ENCODE measurements at places on chromosomes 4 and X. TPM values are rescaled to one million over a fixed set of nuclear protein-coding genes. Genes with fewer than 3 reads are reported as not detected.

Gene TEX13D
- not detected for total RNA-seq

DNA sequence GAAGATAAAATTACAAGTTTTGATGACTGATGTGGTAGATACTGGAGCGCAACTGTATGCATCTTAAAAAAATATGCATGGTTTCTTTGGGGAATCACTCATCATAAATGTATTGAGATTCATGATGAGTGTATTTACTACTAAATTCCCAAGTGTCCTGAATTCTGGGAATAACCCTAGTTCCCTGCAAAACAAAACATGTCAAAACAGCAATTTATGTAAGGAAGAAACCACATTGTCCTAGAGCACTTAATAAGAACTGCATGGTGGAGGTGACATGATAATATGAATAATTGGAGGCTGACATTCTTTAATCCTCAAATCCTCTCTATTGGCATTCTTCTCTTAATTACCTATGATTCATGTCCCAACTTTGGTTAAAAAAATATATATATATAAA is 1804.7 kb downstream of the STIM2 start:
- H3K4me3 ChIP-seq, result no peak overlapping the region
- no peaks in the 10 kb centered on the region for H3K4me1 ChIP-seq
- no peaks in the 10 kb centered on the region for H3K36me3 ChIP-seq
- no peak for DNase-seq
- H3K27me3 ChIP-seq, result no peaks in the 10 kb centered on the region

DNA sequence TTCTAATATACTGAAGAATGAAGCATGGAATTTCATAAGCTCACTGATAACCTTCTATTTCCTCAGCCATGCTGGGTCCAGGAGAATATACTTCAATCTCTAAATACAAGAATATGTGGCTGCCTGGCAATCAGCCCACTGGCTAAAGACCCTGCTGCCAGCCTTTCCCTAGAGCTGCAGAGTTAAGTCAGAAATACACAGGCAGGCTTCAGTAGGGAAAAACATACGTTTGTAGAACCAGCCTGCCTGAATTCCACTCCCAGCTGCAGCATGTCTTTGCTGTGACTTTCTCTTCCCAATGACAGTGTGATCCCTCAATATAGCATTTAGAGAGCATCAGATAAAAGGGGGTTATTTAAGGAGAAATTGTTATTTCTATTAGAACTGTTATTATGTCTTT is 289.1 kb downstream of the PCDH19 start:
- H3K27ac ChIP-seq, result no peak overlapping the region
- no peak overlapping the region for H3K4me3 ChIP-seq
- H3K27me3 ChIP-seq, result no peaks in the 10 kb centered on the region
- no peaks in the 10 kb centered on the region for H3K36me3 ChIP-seq

Gene SPANXB1
- not detected for total RNA-seq

DNA sequence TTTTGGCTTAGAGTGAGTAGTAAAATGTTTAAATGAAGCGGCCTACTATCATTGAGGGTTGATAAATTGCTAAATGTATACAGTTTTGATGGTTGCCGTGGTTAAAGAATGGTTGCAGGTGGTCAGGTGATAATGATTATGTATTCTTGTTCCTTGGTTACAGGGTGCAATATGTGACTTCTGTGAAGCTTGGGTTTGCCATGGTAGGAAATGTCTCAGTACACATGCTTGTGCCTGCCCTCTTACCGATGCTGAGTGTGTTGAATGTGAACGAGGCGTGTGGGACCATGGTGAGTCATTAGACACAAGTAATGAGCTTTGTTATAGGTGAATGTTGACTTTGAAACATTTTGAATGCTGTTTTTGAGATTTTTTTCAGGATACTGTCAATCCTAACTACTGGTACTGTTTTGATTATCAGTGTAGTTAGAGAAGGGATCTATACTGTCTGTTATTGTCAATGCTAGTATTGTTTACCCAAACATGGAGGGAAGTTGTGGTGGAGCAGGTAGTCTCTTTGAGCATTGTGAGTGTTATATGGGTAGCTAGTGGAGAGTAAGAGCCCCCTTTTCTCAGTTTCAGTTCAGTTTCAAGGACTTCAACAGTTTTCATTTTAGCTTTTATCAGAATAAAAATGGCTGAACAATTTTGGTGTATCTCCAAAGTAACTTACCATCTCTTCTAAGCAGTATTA is 8.9 kb downstream of the ZNF330 start:
- H3K27ac ChIP-seq, result no peak overlapping the region
- peaks cover under 1% of the 10 kb centered on the region for H3K4me1 ChIP-seq
- H3K36me3 ChIP-seq, result peaks cover 6% of the 10 kb centered on the region
- H3K4me3 ChIP-seq, result no peak overlapping the region
- H3K27me3 ChIP-seq, result no peaks in the 10 kb centered on the region
- no peak for DNase-seq

DNA sequence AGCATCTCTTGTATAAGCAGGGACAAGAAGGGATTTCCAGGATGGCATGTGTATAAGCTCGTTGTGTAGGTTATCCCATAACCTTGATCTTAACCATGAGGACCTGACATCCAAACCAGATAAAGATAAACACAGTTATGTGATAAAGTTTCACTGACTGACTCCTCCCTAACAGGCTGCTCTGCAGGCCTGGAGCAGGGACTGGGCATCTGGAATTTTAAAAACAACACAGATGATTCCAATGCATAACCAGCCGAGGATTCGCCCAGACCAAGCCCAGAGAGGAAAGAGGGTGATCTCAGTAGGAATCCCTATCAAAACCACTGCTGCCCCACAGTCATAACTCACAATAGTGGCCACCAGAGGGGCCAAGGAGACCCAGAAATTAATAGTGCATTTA is 22.7 kb downstream of the KLF3 start:
- H3K36me3 ChIP-seq, result peaks cover 49% of the 10 kb centered on the region
- no peak overlapping the region for H3K27ac ChIP-seq

DNA sequence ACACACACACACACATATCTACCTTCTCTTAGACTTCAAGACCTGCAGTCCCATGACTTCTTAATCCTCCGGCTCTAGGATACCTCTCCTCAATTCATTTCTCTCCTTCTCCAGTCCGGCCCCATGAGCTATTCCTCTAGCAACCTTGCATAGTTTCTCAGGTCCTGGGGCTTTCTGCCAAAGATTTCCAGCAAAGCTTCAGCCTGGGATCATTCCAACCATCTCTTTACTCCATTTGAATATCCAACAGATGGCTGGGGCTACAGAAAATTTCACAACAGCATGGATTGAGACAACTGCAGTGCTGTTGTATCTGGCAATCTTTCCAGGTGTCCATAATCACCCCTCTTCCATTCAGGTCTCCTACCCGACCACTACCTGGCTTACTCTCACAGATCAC is 184.1 kb downstream of the DCHS2 start:
- H3K27me3 ChIP-seq, result no peaks in the 10 kb centered on the region
- no peak overlapping the region for H3K4me3 ChIP-seq

Gene CLIC2
- 4.0 TPM for total RNA-seq

DNA sequence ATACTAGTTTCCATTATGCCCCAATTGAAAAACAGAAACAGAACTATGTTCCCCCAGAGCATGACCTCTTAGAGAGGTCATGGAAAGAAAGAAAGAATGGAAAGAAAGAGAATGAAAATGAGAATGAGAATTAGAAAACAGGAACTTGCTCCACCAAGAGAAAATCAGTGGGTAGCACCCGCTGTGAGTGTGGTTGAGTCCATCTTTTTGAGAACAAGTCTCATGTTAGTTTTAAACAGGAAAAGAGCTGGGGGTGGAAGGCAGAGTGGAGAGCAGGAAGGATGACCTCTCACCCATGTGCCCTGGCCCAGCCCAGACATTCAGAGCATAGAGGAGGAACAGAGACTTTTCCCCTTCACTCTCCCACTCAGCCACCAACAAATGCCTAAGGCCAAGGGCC is 4.9 kb downstream of the GSX2 start:
- no peak overlapping the region for H3K4me3 ChIP-seq
- no peak overlapping the region for H3K27ac ChIP-seq
- H3K4me1 ChIP-seq, result peaks cover 13% of the 10 kb centered on the region
- H3K27me3 ChIP-seq, result no peaks in the 10 kb centered on the region
- H3K36me3 ChIP-seq, result no peaks in the 10 kb centered on the region

DNA sequence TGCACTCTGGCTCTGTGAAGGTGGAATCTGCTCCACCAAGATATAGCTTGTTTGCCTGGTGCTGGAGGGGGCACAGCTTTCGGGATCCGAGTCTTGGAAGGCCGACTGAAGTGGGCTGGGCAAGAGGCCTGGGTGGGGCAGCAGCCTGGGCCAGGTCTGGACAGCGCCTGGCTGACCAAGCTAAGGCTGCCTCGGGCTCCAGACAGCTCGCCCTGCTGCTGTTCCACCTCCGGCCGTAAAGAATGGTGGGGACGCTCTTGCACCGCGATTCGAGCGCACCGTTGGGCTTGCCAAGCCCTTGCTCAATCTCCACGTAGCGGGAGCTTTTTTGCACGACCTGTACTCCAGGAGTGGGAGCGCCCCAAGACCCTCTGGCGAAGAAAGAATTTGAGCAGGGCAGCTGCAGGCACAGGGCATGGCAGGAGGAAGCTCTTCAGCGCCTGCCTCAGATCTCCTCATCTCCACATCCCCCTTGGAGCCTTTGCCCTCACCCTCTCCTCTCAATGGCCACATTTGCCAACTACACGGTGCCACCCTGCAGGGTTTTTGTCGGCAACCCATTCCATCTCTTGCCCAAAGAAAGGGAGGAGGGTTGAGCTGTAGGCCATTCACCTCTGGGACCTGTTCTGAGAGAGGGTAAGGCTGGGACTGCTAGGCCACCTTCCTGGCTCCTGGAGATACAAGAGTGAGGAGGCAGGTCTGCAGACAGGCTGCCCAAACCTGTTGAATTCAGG is 18.9 kb downstream of the CNGA2 start:
- H3K27ac ChIP-seq, result no peak overlapping the region
- H3K4me1 ChIP-seq, result no peaks in the 10 kb centered on the region
- no peaks in the 10 kb centered on the region for H3K36me3 ChIP-seq
- DNase-seq, result peak; percentile 68
- no peak overlapping the region for H3K4me3 ChIP-seq

Gene FDCSP
- total RNA-seq, result not detected

GRCh38 chrX:56995271-56995994 is at the start of gene SPIN3:
Gene SPIN3 (minus strand): TSS chrX:56995541. CDS start chrX:56994947, 594 bp downstream.
- H3K4me1 ChIP-seq, result no peaks in the 10 kb centered on the region
- peak; percentile 88 for DNase-seq
- peaks cover 38% of the 10 kb centered on the region for H3K27me3 ChIP-seq
- H3K27ac ChIP-seq, result peak within 1 kb of the TSS; percentile 80
- no peaks in the 10 kb centered on the region for H3K36me3 ChIP-seq

Gene POF1B
- not detected for total RNA-seq

DNA sequence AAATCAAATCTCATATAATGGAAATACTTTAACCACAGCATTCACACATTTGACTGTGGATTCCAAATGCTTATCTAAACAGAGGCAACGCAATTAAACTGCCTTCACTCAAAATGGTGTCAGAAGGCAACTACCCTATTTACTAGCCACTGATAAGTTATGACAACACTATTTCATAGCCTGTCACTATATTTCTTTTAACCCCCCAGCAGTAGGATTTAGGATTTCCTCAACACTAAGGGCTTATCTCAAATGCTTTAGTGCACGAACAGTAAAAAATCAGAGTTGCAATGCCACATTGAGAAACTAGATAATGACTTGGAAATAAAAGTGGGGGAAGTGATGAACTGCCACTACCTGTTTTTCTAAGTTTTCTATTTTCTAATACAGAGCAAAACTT is 66.7 kb downstream of the DHX15 start:
- no peaks in the 10 kb centered on the region for H3K27me3 ChIP-seq
- H3K4me3 ChIP-seq, result no peak overlapping the region
- H3K36me3 ChIP-seq, result peaks cover 4% of the 10 kb centered on the region
- no peak for DNase-seq
- no peak overlapping the region for H3K27ac ChIP-seq

DNA sequence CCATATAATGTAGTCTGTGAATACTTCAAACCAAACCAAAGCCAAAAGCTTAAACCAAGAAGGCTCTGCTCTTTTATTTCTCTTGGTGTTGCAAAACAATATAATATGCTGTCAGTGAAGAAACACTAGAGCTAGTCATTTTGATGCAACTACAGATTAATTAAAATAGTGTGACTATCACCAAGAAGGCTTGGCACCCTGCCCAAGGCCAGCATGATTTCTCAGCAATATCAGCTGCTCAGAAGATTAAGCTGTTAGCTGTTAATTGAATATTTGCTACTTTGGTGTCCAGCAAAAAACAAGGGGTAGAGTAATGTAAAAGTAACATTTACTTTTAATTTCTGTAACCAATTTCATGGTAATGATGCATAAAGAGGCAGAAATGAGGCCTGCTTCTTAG is 104.9 kb upstream of the PRPS2 start:
- H3K4me1 ChIP-seq, result no peaks in the 10 kb centered on the region
- peaks cover 3% of the 10 kb centered on the region for H3K27me3 ChIP-seq
- H3K4me3 ChIP-seq, result no peak overlapping the region
- no peak for DNase-seq

DNA sequence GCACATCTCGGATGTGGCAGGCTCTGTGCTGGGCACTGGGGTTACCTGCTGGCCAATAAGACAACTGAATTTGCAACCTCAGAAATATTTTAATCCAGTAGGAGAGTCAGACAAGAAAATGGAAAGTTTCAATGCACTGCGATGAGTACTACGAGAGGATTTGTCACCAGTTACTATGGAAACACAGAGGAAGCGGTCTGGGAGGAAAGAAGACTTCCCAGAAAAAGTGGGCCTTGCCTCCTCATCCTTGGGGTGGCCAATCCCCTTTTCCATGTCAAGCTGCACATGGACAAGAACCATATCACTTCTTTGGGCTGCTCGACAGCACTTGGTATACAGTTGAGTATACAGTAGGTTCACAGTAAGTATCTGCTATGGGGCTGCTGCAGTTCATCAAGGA is 67.6 kb downstream of the FAM184B start:
- no peak overlapping the region for H3K4me3 ChIP-seq
- DNase-seq, result no peak
- H3K27ac ChIP-seq, result no peak overlapping the region
- H3K27me3 ChIP-seq, result no peaks in the 10 kb centered on the region
- no peaks in the 10 kb centered on the region for H3K36me3 ChIP-seq
- H3K4me1 ChIP-seq, result no peaks in the 10 kb centered on the region

Gene SSX4B
- not detected for total RNA-seq

GRCh38 chrX:1528884-1529203 is 8.1 kb downstream of the P2RY8 start:
- no peak overlapping the region for H3K27ac ChIP-seq
- no peak for DNase-seq
- H3K27me3 ChIP-seq, result no peaks in the 10 kb centered on the region
- H3K4me1 ChIP-seq, result no peaks in the 10 kb centered on the region
- H3K4me3 ChIP-seq, result no peak overlapping the region
- no peaks in the 10 kb centered on the region for H3K36me3 ChIP-seq

Gene USP17L22
- not detected for total RNA-seq
